Neural progenitor cell (in vitro differentiated cells): ENCODE measurements at places on chromosomes 5 and 9. TPM values are rescaled to one million over a fixed set of nuclear protein-coding genes. Genes with fewer than 3 reads are reported as not detected.

Gene PCDHGB5
- 2.0 and 3.7 TPM in 2 replicates for total RNA-seq

Gene FOXD4L6
- not detected in 2 replicates for total RNA-seq

Gene RNF14
- total RNA-seq, result 21.0 and 41.2 TPM in 2 replicates

Gene PKD2L2
- not detected in 2 replicates for total RNA-seq

Gene SHOC1
- not detected in 2 replicates for total RNA-seq

Gene IL5
- total RNA-seq, result not detected in 2 replicates

Gene NR3C1
- total RNA-seq, result 0.17 and 0.37 TPM in 2 replicates

Gene BARHL1
- 1.0 and 3.1 TPM in 2 replicates for total RNA-seq

Gene CD14
- not detected in 2 replicates for total RNA-seq

Gene DCTN4
- 50.0 and 65.8 TPM in 2 replicates for total RNA-seq

Gene PCDHGA12
- 0.79 and 2.2 TPM in 2 replicates for total RNA-seq

Gene TCF7
- 0.73 and 1.8 TPM in 2 replicates for total RNA-seq

Gene TTC16
- total RNA-seq, result not detected in 2 replicates

Gene C8G
- not detected in 2 replicates for total RNA-seq

Gene IFNA5
- 0.21 TPM in 1 of 2 replicates, not detected in the other for total RNA-seq

Gene OBP2B
- not detected in 2 replicates for total RNA-seq

Gene SPINK7
- not detected in 2 replicates for total RNA-seq

Gene LOX
- total RNA-seq, result 0.09 and 0.11 TPM in 2 replicates

Gene GFRA3
- not detected in 2 replicates for total RNA-seq

Gene ELP1
- total RNA-seq, result 42.8 and 97.2 TPM in 2 replicates

Gene HEXB
- 56.3 and 65.6 TPM in 2 replicates for total RNA-seq

Gene MEIKIN
- total RNA-seq, result not detected in 2 replicates

Gene LCN10
- total RNA-seq, result not detected in 2 replicates

Gene EGFLAM
- 0.15 and 0.69 TPM in 2 replicates for total RNA-seq

Gene NTRK2
- total RNA-seq, result 0.02 and 0.03 TPM in 2 replicates

Gene NXNL2
- total RNA-seq, result 0.32 and 0.74 TPM in 2 replicates

Gene FOXD4
- 0.12 TPM in 1 of 2 replicates, not detected in the other for total RNA-seq

Gene PRUNE2
- total RNA-seq, result 18.4 and 28.2 TPM in 2 replicates

Gene MYMK
- total RNA-seq, result not detected in 2 replicates

Gene GPR150
- 0.12 TPM in 1 of 2 replicates, not detected in the other for total RNA-seq

Gene CDH6
- 17.9 and 18.0 TPM in 2 replicates for total RNA-seq

Gene GDF9
- total RNA-seq, result 0.46 and 0.82 TPM in 2 replicates

Gene CBY3
- total RNA-seq, result not detected in 2 replicates

Gene ACOT12
- total RNA-seq, result 1.2 TPM in 1 of 2 replicates, not detected in the other

Gene BAAT
- 0.09 and 0.15 TPM in 2 replicates for total RNA-seq

Gene PTGR1
- 88.7 and 124 TPM in 2 replicates for total RNA-seq

Gene INSL4
- not detected in 2 replicates for total RNA-seq

Gene GFI1B
- total RNA-seq, result 0.28 TPM in 1 of 2 replicates, not detected in the other

Gene COL5A1
- 6.1 and 14.2 TPM in 2 replicates for total RNA-seq

Gene TCERG1
- 168 and 227 TPM in 2 replicates for total RNA-seq

Gene TMC1
- total RNA-seq, result not detected in 2 replicates

Gene MAPK9
- 31.5 and 40.6 TPM in 2 replicates for total RNA-seq

Gene DIPK1B
- 11.8 and 52.8 TPM in 2 replicates for total RNA-seq

Gene FYB1
- not detected in 2 replicates for total RNA-seq

Gene C5
- 4.5 and 5.5 TPM in 2 replicates for total RNA-seq

Gene RLN2
- 5.0 and 12.6 TPM in 2 replicates for total RNA-seq

Gene PDE6A
- not detected in 2 replicates for total RNA-seq

Gene ZNF483
- 26.9 and 30.7 TPM in 2 replicates for total RNA-seq

Gene GRIN3A
- not detected in 2 replicates for total RNA-seq

Gene PCDHA12
- total RNA-seq, result 3.4 and 5.9 TPM in 2 replicates

Gene LCN12
- 0.19 TPM in 1 of 2 replicates, not detected in the other for total RNA-seq

Gene CD74
- 9.8 and 25.6 TPM in 2 replicates for total RNA-seq

Gene C9orf153
- 0.25 TPM in 1 of 2 replicates, not detected in the other for total RNA-seq
